Stimulated activated CD8-positive, alpha-beta memory T cell treated with anti-CD3 and anti-CD28 coated beads, Interleukin-2, amount 100 ng/mL, for 1 hour (primary cell): ENCODE measurements at places on chromosomes 5 and 9.

DNA sequence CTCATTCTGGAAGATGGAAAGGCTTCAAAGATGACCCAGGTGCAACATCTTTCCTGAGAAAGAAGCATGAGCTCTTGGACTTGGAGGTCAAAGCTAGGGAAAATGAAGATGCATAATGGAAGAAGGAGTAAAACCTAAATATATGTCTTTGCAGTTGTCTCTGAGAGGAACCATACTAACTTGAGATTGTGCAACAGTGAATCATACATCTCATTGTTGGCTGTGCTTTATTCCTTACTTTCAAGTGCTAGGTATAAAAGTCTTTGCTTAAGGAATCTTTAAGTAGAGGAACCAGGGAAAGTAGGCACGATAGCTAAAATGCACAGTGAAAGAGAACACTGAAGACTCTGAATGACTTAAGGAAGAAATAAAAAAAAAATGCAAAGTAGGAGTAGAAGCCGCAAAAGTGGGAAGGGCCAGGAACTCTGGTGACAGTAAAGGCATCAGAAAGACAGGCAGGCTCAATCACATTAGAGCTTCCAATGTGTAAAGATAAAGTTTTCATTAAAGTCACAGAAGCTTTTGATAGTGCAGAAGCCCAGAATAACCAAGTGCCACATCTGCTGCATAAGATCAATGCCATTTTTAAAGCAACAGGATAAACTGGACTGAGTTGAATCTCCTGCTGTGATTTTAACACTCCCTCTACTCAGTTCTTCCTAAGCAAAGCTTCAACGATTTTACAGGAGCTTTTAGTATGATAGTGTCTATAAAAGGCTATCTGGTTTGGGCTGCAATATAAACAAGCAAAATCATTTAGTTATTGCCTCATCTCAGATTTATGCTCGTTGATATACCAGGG is 432.3 kb upstream of the EDIL3 start:
- DNase-seq = no peak

- DNase-seq = no peak
Measured at GRCh38 chr5:137216976-137217598, 282.0 kb downstream of the SPOCK1 start.

GRCh38 chr5:169795338-169795737 is 158.3 kb downstream of the DOCK2 start:
- DNase-seq = no peak

GRCh38 chr9:121826711-121827110 is 175.3 kb downstream of the DAB2IP start:
- DNase-seq = no peak

GRCh38 chr9:89325733-89326132 is 7.4 kb downstream of the SECISBP2 start:
- DNase-seq = no peak

- no peak for DNase-seq
Measured at GRCh38 chr9:69834056-69834455, 13.4 kb downstream of the CFAP95 start.

GRCh38 chr5:39584927-39585326 is 160.1 kb upstream of the DAB2 start:
- no peak for DNase-seq

DNA sequence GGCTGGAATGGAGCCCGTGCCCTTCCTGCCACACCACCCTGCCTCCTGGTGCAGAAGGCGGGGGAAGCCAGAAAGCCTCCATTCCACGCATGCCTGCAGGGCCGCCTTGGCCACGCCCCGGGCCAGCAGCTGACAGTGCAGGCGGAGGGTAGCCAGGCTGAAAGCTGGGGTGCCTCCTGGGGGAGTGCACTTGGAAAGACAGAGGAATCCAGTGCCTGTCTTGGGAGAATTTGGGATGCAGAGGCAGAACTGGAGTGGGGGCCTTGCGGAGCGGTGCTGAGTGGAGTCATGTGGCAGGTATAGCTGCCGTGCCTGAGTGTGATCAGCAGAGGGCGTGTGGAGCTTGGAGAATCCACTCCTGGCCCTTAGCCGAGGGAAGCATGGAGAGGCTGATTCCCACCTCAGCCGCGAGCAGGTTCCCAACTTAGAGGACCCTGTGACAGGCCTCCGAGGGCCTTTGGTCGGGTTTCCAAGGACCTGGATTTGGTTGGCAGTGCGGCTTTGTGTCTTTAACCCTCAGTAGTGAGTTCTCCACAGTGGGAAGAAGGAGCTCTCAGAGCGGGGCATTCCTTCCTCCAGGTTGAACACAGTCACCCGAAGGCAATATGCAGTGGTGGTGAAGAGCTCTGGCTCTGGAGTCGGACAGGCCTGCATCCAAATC is 9.1 kb upstream of the URM1 start:
- peak; percentile 34 for DNase-seq

- no peak for DNase-seq
Measured at GRCh38 chr5:153974131-153974812, 64.4 kb downstream of the FAM114A2 start.

- DNase-seq = no peak
Measured at GRCh38 chr9:1994180-1994579, 21.0 kb upstream of the SMARCA2 start.

DNA sequence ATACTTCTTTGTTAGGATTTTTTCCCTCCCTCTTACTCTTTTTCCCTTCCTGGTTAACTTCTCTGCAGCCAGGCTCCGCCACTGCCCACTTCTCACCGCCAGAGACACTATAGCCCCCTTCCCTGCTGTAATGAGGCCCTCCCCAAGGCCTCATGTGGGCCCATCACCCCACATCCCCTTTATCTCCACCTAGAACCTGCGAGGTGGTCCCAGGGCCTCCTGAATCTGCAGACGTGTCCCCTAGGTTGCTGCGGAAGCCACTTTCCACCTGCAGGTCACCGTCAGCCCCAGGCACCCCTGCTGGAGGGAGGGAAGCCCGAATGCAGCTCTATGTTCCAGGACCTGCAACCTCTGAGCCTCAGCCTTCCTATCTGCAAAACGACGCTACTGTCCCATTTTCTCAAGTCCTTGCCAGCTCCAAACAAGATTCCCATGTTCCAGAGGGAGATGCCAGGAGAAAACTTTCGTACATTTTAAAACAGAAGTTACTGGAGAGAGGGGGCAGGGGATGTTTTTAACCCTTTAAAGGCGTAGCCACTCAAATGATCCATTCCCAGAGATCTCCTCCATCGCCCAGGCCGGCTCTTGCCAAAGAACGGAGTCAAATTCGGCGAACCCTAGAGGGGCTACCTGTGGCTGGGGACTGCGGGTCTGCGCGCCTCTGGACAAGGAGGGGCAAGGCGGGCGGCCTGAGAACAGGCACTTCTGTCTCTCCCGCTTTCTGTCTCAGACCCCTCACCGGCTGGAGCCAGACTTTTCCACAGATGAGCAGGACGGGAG is 929 bp downstream of the SH3PXD2B start:
- DNase-seq = no peak

DNA sequence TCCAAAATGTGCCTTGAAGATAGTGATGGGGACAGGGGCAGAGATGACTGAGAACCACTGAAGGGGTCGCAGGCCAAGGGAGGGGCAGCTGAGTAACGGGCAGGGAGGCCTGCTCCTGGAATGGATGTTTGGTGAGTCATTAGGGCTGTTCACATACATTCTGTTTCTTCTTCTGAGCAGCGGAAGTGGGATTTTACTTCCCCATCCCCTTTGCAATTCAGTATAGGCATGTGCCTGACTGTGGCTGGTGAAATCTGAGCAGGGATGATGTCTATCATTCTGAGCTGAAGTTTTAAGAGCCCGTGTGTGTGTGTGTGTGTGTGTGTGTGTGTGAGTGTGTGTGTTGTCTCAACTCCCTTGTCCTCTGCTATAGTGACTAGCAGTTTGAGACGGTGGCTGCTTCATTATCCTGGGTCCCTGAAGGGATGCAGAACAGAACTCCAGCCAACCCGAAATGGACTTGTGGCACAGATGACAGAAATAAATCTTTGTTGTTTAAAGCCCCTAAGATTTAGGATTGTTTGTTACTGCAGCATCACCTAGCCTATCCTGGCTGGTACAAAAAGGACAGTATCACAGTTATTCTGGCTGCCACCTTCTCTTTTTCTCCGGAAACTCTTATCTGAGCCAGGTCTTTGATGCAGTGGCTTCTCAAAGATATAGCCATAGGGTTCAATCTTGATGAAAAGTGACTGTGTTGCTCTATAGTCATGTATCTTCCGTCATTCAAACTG is 29.2 kb upstream of the TGFBI start:
- no peak for DNase-seq

DNA sequence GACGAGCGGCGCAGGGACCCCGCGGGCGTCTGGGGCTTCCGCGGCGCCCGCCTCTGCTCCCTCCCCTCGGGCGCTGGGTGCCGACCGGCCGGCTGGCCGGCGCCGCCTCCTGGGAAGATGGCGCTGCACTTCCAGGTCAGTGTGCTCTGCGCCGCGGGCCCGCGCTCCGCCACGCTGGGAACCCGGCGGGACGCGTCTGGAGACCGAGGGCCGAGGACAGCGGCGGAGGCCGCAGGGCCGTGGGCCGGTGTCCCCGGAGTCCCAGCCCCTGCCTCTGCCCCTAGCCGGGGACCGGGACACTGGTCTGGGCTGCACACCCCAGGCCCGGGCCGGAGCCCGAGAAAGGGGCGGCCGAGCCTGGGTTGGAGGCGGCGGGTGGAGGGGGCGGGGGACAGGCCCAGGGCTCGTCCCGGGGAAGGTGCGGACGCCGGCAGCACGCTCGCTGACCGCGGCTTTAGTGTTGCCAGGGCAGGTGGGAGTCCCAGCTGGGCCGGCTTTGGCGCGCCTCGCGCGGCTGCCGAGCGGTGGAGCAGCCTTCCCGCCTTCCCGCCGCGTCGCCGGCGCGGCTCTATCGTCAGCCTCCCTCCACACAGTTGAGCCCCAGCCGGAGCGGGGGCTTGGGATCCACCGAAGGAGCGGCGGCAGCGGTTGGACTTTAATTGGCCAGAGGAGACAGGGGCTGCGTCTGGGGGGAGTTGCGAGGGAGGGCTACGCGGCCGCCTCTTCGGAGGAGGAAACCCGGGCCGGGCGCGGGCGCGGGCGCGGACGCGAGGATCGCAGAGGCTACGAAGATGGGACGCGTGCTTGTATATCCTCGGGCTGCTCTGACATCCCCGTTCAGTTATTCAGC is at the start of gene RANBP17:
TSS of gene RANBP17 (plus strand) at position 102 of the 850 bp plus-strand sequence.
- no peak for DNase-seq

DNA sequence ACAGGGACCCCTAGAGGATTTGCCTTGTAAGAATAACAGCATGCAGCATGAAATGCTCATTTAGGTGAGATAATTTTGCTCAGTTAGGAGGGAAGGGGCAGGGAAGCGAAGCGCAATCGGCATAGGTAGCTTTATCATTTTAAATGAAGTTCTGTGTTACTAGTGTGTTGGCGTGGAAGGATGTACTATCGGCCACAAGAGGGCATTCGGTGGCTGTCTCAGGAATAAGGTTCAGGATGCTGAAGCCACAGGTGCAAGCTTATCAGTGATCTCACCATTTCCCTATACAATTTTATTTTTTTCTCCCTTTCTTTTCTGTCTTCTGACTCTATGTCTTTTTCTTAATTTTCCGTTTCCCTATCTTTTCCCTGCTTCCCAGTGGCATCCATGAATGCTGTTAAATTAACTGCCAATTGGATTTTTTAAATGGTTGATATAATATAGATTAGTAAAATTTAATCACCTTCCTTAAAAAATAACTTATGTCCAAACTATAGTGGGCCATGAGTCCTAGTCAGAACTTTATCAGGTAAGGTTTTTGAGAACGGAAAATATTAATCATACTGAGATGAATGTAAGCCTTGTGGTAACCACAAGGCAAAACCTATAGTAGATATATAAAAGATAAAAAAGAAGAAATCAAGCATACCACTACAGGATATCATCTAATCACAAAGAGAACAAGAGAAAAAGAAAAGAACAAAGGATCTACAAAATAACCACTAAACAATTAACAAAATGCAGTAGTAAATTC is 1.2 kb upstream of the INSL6 start:
- peak; percentile 9 for DNase-seq

GRCh38 chr5:109482748-109483147 is 73.0 kb upstream of the PJA2 start:
- no peak for DNase-seq

GRCh38 chr5:76893294-76893693 is 43.5 kb downstream of the S100Z start:
- no peak for DNase-seq

DNA sequence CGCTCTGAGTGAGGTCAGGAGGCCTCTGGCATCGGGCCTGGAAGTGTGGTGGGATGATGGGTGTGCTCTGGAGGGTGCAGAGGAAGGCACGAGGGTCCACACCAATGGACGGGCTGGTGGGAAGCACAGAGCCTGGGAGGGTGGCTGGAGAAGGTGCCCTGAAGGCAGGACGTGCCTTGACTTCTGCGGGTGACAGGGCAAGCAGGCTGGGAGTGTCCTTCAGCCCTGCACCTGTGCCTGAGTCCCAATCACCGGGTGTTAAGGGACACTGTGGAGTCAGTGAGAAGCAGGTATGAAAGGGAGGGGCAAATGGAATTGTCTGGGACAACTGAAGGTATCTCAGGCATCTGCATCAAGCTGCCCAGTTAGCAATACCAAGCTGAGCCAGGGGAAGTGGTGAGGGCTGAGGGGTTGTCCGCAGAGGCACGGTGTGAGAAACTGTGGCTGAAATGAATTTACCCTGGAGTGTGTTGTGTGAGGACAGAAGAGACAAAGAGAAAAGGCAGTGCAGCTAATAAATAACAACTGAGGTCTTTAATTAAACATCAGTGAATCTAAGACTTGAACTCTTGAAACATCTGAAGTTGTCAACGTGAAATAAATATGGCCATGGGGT is 50.4 kb downstream of the DAP start:
- no peak for DNase-seq

DNA sequence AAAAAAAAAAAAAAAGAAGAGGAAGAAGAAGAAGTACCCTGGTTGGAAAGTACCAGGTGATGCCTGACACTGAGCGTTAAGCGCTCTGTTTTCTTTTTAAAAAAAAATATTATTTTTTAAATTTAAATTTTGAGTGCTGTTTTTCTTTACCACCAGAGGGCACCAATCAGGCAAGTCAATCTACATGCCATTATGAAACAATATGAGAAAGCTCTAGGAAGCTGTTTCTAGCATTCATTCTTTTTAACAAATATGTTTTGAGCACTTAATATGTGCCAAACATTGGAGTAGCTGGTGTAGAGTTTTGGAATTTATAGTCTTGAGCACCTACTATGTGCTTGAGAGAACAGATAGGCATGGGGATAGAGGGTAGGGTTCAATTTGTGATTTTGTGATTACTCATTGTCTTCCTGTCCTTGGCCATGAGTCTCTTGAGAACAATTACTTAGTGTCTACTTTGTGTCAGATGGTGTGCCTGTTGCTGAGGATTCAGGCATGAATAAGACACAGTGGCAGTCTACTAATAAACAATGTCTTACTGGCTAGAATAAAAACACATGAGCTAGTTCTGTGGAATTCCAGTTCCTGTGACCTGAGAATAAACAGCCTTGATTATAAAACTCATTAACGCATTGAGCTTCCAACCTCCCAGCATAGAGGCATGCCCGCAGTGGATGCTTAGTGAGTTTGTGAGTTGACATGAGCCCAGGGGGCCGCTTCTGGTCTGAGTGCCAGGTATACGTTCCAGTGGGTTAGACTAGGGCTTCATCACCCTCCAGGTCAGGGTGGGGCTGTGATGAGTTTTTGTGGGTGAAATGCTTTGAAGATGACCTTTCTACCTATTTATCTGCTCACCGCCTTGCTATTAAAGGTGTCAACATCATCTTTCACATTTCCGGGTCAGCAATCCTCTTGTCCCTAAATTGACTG is 3.0 kb upstream of the UBE2R2 start:
- DNase-seq = no peak

GRCh38 chr5:173232499-173233346 is 2.3 kb downstream of the NKX2-5 start:
- no peak for DNase-seq

GRCh38 chr9:128123451-128124080 is 4.0 kb downstream of the PTGES2 start:
- DNase-seq = no peak

GRCh38 chr5:174320051-174320450 is 274.5 kb downstream of the NSG2 start:
- DNase-seq = no peak
